ENCODE measurements at places on chromosomes 6 and 20.
A peak's percentile ranks its signal among the peaks of the same experiment; 100 is the strongest.

DNA sequence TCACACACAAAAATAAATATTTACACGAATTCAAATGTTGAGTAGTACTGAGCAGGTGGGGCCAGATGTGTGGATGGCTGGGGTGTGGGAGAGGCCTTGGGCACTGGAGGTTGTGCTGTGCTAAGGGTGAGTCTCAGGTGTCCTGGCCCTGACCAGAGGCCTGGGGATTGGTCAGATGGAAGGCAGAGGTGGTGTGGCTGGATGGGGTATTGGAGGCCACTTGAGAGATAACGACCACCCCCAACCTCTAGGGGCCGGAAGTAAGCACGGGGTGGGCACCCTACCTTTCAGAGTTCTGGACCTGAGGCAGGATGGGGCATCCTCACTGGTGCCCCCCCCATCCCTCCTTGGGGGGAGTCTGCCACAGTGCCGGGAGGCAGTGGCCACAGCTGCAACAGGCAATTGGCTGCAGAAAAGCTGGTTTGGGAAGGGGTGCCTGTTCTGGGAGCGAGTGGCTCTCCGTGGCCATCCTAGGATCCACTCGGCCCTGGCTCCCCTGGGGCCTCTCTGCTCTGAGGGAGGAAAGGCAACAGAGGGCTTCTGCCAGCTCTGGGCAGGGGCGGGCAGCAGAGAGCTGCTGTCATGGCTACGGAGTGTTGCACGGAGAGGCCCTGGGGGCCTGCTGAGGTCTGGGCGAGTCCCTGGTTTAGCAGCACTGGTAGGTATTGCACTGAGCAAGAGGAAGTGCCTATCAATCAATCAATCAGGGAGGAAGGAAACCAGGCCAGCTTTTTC is 87.6 kb downstream of the ASXL1 start:
- no peak for DNase-seq

DNA sequence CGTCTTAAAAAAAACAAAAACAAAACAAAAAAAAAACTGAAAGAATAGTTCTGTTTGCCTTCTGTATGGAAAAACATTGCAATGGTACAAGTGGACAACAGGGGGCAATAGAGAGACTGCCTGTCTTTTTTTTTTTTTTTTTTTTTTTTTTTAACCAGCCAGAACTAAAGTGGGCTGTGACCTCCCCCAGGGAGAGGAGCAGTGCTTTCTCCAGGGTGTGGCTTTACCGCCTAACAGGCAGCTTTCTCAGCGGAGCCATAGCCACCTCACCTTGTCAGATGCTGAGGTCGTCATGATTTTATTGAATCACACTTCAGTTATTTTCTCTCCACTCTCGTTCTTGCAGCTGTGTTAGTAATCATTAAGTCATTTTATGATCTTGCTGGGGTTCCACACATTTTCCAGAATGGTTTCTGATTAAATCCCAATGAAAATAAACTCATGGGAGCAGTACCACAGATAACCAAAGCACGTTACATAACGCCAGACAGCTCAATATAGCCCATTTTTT is 78.4 kb downstream of the GMPR start:
- DNase-seq: no peak

- no peak for DNase-seq
Measured at GRCh38 chr6:34985236-34985635, 96.2 kb downstream of the ANKS1A start.

- DNase-seq: no peak
Measured at GRCh38 chr20:13396022-13396421, 174.9 kb downstream of the ISM1 start.

DNA sequence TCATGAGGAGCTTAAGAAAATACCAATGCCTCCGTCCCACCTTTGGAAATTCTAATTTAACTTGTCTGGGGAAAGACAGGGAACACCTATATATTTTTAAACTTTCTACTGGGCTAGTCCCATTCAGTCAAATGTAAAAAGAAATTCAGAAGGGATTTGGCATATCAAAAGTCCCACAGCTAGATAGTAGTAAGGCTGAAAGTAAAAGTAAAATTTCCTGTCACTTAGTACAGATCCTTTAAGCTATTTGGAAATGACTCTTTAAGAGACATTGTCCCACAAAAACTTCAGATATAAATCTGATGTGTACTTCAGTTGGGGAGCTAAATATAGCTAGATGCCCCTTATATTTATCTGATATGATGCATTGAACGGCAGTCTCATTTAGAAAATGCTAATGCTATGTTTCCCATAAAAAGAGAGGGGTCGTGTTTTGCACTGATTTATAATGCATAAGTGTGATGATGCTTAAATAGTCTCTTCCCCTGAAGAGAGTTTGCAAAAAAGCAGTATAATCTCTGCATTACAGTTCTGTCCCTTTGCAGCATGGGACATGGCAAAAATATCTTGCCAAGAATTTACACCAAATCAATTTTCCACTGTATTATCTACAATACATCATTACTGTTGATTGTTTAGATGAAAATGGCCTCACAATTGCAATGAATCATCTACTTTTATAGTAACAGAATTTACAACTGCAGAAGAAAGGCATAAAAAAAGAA is 860.8 kb upstream of the MAP3K7 start:
- DNase-seq: no peak

GRCh38 chr6:131858765-131859415 is 51.1 kb downstream of the ENPP1 start:
- DNase-seq: no peak

- no peak for DNase-seq
Measured at GRCh38 chr6:139659711-139660110, 285.3 kb upstream of the CITED2 start.

GRCh38 chr6:161549977-161550655 is 276.3 kb upstream of the AGPAT4 start:
- DNase-seq: no peak

- DNase-seq: no peak
Measured at GRCh38 chr20:33917831-33918525, 75.7 kb upstream of the RALY start.

- peak; percentile 67 for DNase-seq
Measured at GRCh38 chr6:34044945-34045595, 100.8 kb downstream of the GRM4 start.

DNA sequence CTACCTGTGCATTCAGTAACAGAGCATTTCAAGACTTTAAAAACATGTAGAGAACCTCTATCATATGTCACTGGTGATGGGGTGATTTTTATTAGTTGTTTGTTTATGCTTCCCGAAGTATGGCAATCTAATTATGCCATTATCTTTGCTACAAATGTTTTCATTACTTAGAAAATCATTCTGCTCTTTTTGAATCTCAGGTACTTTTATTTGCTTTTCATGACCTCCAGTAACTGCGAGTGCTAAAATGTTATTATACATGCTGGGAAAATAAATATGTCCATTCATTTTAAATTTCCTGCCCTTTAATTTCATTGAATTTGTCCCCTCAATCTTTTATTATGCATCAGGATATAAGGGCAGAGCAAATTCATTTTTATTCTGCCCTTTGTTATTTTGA is 515.7 kb downstream of the NKAIN2 start:
- DNase-seq: no peak

DNA sequence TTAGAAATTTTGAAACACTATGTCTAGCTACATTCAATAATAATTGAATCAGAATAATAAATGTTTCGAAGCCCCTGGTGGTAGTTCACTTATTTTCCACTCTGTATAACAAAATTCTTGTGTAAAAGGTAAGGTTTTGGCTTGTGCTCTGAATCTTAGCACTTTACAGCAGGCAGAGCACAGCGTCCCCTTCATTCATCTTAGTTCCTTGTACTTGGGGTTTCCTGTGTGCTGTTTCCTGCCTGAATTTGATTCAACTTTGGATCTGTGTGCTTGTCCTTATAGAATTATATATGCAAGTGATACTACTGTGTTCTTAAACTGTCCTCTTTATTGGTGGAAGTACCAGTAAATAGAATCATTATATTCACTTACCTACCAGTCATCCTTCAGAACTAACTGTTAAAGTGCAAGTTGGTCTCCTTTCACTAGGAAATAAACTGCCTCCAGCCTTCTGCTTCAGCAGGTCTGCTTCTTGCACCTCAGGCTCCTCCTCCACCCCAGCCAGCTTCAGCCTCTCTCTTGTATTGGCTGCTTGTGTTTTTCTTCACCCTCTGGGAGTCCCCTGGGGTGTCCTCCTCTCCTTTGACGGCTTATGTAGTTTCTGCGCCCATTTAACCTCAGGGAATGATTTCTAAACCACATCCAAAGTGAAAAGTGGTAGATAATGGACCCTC is 28.8 kb upstream of the TULP4 start:
- DNase-seq: no peak

- no peak for DNase-seq
Measured at GRCh38 chr20:11922561-11922960, 4.9 kb downstream of the BTBD3 start.

- no peak for DNase-seq
Measured at GRCh38 chr20:7798176-7798575, 142.1 kb downstream of the HAO1 start.

GRCh38 chr6:1110164-1110563 is 201.7 kb upstream of the FOXQ1 start:
- no peak for DNase-seq

DNA sequence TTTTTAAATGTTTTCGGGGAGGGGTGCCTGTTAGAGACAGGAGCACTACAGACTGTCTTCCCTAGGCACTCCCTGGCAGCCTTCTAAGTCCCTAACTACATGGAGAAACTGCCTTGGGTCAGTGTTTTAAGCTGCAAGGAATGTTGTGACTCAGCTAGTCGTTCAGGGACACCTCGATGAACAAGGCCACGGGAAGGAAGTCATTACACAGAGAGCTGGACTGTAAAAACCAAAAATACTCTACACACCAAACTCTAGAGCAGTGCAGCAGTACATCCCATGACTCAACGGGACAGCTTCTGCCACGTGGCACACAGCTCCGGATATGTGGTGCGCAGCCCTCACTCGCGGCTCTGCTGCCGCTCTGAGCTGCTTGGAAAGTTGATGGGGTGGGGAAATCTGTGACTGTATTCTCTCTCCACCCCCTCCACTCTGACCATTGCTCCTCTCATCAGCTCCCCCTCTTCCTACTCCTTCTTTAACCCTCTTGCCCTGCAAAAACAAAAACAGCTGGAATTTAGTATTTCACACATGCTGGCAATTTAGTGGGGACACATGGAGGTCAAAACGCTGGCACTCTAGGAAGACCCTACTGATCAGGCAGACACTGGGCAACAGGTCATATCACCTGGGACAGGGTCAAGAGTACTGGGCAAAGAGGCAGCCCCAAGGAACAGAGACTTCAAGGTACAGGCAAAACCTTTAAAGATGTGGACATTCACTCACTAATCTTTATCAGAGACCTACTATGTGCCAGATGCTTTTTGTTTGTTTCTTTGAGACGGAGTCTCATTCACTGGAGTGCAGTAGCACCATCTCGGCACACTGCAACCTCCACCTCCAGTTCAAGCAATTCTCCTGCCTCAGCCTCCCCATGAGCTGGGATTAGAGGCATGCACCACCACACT is 10.9 kb upstream of the LPIN3 start:
- DNase-seq: no peak

GRCh38 chr6:19571176-19571575 is 266.0 kb upstream of the ID4 start:
- no peak for DNase-seq

DNA sequence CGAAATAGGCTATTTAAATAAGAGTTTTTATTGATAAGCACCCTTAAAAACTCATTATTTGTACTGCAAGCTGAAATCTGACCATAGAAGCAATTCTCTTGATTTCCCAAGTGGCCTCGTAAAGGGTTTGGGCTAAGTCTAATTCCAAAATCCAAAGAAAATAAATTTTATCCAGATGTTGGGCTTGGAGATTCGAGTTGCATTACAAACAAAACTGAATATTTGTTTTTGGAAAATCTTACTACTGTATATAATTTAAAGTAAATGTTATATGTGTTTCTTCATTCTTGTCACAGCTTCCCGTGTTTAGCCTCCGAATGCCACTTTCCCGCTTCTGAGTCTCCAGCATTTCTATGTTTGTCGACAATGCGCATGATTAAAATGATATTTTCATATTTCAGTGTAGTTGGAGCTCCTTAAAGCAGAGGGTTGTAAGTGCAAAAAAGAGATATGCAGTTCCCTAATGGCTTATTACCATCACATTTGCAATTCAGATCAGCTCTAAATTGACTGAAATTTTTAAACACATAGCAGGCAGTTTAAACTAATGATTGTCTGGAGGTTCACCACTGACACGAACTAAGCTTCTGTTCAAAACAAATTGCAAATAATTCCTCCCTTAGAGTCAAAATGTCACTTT is 47.0 kb downstream of the PRL start:
- DNase-seq: no peak

DNA sequence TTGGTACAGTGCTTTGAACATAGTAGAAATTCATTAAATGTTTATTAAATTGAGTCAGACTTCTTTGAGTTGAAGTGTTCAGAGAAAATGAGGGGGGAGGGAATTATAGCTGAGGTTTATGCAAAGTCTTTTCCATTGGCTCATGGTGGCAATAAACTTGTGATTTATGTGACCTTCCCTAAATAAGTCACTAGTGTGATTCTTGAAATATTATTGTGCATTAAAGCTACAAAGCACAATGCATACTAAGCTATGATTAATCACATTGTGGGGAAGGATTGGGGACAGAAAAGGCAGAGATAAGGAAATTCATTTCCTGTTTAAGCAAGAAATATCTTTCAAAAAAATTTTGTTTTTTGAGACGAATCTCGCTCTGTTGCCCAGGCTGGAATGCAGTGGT is 877.5 kb downstream of the TFAP2A start:
- no peak for DNase-seq

DNA sequence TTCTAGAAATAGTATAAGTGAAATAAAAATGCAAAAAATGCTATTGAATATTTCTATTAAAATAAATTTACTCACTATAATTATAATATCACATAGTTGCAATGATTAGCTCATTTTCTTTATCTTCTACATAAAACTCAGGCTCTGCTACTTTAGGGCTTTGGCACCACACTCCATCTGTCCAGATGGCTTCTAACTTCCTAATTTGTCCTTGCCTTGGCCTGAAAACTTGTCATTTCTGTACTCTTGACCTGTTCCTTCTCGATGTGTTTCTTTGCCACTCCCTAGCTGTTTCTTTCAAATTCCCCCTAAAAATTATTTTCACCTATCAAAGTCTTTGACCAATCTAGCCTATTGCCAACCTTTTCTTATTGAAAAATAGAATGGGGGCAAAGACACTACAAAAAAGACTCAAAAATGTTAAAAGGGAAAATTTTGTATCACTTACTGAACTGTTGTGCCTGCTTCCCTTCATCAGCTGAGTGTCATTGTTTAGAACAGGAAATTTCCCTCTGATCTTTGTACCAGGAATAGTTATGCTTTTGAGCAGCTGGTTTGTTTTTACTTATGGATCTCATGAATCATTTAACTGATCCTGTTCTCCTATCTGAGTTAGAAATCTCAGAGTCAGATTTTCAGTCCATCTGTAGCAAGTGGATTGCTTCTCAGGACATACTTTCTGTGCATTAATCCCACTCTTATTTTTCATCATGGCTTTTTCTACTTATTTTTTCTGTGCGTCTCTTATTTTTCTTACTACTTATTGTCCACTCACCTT is 279.2 kb upstream of the CNR1 start:
- no peak for DNase-seq

GRCh38 chr20:47971058-47971791 is 185.9 kb upstream of the SULF2 start:
- no peak for DNase-seq
